ENCODE measurements at places on chromosomes 7 and 10.

DNA sequence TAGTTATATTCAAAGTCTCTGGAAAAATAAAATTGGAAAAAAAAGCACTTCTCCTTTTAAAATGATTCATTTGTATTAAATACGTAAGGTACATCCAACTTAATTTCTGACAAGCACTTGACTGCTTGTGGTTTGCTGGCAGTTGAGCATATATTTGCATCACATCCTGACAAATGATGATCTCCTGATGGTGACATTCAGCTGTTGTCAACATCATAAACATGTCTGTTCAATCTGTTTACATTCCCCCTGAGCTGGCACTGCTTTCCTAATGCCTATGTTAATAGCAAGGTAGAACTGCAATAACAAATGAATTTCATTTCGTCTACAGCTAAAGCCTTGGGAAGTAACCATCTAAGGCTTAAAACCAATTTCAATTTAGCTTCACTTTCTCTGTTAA is 24.4 kb downstream of the TSPAN12 start:
- no peak for DNase-seq

DNA sequence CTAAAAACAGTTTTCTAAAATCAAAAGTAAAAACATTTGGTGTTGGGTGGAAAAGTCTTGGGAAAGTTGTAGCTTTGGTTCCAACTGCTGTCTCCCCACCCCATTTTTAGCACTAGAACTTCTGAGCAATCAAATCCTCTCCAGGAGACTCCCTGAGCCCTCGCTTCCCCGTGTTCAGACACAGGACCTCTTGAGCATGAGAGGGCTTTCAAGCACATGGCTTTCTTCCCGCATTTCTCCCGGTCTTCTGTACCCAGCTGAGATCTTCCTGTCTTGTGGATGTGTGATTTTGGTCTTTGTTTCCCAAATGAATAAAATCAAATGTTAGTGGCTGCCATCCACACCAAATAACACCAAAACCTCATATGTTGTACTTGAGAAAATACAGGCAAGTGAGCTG is 5.0 kb downstream of the CXCL12 start:
- DNase-seq: no peak

- DNase-seq: no peak
These were observed 26.3 kb downstream of the SND1 start for GRCh38 chr7:127678337-127678736.

DNA sequence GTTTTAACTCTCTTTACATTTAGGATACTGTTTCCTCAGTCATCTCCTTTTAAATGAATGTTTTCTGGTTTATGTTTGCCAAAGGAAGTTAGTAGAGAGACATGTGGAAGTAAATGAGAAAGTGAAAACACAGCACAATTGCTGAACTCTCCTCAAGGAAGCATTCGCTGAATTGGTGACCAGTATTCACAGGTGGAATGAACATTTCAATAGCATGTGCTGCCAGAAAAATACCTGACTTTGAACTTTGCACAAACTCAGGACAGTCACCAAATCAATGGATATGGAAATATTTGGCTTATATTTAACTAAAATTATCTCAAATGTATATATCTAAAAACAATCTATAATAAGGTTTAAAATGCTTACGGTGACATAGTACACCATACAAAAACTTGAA is 28.5 kb downstream of the TSPAN12 start:
- no peak for DNase-seq

DNA sequence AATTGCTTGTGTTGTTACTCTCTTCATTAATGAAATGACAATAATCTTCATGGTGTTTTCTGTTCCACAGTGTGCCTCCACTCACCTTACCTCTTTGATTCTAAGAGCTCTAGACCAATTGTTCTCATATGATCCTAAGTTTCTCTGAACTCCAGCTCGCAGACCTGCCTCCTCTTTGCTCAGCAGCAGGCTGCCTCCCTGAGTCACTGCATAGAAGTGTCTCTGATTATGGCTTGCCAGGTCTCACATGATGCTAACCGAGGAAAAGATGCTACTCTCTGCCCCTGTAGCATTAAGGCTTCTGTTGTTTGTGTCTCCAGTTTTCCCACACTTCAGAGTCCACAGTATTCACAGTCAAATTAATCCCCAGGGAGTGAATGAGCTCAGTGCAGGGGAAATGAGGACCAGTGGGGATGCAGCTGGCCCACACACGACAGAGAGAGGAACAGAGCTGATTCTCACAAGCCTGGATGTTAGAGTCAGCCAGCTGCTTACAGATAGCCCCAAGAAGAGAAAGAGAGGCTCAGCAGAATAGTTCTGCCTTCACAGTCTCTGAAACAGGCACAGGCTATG is 145.9 kb upstream of the EGR2 start:
- no peak for DNase-seq

- no peak for DNase-seq
These were observed 173.8 kb upstream of the HABP2 start for GRCh38 chr10:113379091-113379490.

DNA sequence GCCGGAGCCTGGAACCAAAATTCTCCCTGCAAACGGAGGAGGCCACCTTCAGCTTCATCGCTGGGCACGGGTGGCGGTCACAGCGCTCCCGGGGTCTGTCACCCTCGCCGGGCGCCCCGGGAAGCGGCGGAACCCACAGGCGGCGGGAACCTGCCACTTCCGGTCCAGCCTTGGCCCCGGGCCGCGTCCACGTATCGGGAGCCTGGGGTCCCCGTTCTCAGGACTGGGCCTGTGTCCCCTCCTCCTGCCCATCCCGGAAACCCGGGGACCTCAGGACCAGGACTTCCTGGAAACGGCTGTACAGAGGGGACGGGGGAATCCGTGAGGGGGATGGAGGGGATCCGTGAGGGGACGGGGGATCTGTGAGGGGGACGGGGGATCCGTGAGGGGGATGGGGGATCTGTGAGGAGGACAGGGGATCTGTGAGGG is 25.4 kb downstream of the PDGFA start:
- DNase-seq: no peak

DNA sequence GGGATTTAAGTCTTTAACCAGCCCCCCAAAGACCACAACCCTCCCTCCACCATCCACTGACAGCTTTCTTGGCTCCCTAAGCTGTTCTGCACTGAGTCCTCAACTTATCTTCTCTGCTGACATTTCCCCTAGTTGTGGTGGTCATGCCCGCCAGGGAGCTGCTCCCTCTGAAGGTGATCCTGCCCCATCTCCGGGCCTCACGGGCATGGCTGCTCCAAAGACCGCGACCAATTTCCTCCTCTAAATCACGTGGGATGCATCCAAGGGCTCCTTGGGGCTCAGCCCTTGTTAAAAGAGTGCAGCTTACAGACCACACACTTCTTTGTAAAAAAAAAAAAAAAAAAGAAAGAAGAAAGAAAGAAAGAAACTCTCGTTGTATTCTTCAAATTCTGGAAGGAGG is 27.1 kb upstream of the KLF6 start:
- no peak for DNase-seq

- no peak for DNase-seq
These were observed 3.4 kb upstream of the MLLT10 start for GRCh38 chr10:21530641-21531040.

- DNase-seq: no peak
These were observed 390.7 kb downstream of the CCSER2 start for GRCh38 chr10:84718877-84719616.

DNA sequence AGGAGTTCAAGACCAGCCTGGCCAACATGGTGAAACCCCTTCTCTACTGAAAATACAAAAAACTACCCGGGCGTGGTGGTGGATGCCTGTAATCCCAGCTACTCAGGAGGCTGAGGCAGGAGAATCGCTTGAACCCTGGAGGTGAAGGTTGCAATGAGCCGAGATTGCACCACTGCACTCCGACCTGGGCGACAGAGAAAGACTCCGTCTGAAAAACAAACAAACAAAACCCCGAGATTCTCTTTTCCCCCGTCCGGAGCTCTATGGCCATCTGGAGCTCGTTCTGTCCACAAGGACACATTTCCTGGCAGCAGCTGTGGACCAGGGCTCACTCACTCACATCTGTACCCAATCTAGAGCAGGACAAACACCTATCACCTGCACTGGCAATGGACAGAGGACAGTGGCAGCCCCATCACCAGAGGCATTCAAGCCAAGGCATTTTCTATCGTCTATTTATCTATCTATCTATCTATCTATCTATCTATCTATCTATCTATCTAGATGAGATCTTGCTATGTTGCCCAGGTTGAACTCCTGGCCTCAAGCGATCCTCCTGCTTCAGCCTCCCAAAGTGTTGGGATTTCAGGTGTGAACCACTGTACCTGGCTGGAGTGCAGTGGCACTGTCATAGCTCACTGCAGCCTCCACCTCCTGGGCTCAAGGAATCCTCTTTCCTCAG is 167.1 kb upstream of the TNRC18 start:
- DNase-seq: no peak

GRCh38 chr10:85448716-85449115 is 917.9 kb downstream of the GRID1 start:
- no peak for DNase-seq

DNA sequence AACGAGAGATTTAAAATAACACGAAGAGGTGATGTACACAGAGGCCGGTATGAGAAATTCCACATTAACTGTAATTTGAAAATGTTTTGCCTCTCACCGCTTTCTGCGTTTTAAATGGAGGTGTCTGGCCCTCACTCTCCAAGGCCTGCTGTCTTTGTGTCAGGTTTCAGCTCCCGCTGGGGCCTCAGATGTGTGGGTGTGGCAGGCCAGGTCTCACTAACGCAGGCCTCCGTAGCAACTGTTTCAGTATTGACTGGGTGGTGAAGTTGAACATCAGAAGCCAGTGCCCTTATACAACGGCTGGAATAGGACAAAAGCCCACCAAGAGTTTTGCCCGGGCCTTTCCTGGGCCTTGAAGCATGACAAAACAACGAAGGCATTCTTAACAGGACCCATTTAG is 303.1 kb downstream of the ADARB2 start:
- DNase-seq: no peak

DNA sequence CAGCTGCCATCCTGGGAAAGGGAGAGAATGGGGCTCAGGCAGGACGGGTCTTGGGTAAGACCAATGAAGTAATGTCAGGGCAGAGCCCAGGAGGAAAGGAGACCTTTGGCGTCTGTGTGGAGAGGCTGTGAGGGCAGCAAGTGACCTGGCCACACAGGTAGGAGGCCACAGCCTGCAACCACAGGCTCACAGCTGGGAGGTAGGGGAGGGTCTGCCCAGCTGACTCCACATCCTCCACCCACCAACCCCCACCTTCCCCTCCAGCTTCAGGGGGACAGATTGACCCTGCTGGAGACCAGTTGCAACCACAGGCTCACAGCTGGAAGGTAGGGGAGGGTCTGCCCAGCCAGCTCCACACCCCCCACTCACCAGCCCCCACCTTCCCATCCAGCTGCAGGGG is 262.2 kb upstream of the TCERG1L start:
- no peak for DNase-seq

- no peak for DNase-seq
These were observed 194.9 kb downstream of the SKIDA1 start for GRCh38 chr10:21330628-21331020.

- DNase-seq: no peak
These were observed 96.8 kb downstream of the CYTH3 start for GRCh38 chr7:6175645-6176044.

GRCh38 chr10:99809931-99810615 is 27.6 kb downstream of the ABCC2 start:
- DNase-seq: no peak

DNA sequence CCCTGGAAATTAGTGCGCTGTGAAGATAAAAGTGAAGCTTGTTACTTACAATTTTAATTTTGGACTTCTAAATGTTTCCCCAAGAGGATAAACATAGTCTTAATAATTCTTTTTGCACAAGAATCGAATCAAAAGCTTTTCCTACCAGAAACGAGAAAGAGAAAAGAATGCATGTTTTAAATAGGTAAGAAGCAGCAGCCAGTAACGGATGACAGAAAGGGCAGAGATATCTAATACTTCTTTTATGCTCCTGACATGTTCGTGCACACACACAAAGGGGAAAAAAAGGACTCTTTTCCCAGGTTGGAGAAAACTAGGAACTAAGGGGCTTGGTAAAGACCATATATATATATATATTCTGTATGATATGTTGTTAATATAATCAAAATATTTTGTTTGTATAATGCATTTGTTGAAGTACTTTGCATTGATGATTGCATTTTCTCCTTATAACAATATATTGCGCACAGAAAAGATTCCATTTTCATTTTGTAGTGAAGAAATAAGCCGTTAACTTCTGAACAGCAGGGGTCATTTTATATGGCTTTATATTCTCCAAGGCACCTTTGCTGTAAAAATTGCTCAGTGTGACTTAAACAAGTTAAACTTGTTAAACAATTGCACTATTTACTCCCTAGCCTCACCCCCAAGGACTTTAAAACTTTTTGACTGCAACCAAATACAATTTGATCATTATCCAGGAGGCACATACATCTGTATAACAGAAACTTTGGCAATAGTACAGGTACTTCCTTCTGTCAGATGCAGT is 2.2 kb downstream of the PRKAR2B start:
- no peak for DNase-seq

DNA sequence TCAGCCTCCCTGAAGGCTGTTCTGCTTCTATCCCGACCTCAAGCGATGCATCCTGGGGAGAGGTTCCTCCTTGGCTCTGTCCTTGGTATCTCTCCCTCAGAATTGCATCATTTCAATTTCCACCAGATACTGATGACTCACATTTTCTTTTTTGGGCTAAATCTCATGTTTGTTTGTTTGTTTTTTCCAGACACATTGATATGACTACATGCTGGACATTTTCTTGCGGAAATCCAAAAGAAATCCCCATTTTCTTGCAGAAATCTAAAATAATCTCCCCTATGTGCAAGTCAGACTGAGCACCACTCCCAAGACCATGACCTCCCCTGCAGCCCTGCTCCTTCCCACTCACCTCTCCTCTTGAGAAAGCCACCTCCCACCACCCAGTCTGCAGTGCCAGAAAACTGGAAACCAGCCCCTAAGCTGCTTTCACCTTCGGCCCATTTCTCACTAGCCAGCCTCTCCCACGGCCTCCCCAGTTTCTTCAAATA is 260.2 kb upstream of the PRKCQ start:
- DNase-seq: no peak

GRCh38 chr7:4065190-4065589 is 616.9 kb upstream of the FOXK1 start:
- no peak for DNase-seq

DNA sequence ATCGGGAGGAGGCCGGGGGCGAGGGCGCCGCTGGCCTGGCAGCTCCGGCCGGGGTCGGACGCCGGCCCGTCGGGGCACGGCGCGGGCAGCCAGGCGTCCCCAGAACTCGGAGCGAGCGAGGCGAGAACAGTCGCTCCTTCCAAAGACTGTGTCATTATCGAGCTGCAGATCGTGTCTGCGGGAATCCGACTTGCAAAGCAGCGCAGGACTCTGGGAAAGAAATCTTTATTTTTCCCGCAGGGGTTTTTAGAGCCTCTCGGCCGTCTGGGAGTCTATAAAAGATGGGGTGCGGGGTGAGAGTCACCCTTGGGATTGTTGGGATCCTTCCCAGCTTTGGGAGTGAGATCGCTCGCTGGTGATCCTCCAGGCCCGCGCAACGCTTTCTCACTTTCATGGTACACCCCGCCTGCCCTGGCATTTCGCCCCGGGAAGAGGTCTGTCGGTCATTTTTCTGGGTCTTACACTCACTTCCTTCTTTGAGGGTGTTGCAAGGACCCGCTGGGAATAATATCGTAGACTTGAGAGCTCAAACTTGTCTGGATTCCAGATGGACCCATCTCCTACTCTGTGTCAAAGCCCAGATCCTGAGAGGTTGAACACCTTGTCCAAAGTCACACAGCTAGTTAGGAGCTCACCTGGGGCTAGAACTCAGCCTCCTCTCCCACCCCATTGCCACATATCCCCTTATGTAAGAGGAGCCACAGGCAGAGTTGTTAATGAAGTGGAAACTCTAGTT is 1.0 kb downstream of the UBTD1 start:
- DNase-seq: no peak

GRCh38 chr7:100626530-100627237 is 14.3 kb downstream of the MOSPD3 start:
- peak; percentile 80 for DNase-seq
